ENCODE measurements at places on chromosomes 13 and 19.

DNA sequence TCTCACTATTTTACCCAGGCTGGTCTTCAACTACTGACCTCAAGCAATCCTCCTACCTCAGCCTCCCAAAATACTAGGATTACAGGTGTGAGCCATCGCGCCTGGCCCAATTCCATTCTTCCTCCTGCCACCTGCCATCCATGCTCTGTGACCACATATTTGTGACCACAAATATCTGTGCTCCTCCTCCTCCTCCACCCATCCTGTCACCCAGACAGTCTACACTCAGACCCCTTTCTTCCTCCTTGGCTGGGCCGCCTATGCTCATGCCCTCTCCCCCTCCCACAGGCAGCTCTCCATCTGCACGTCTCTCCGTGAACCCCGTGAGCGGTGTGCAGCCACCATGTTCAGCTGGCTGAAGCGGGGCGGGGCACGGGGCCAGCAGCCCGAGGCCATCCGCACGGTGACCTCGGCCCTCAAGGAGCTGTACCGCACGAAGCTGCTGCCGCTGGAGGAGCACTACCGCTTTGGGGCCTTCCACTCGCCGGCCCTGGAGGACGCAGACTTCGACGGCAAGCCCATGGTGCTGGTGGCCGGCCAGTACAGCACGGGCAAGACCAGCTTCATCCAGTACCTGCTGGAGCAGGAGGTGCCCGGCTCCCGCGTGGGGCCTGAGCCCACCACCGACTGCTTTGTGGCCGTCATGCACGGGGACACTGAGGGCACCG lies 3.2 kb downstream of the EHD2 start:
- no peak for DNase-seq
- H3K27me3 ChIP-seq = no peaks in the 10 kb centered on the region
- H3K4me3 ChIP-seq = no peak overlapping the region
- H3K27ac ChIP-seq = no peak overlapping the region

GRCh38 chr13:20019043-20019442 lies 60.5 kb downstream of the ZMYM2 start:
- no peak for DNase-seq
- H3K4me1 ChIP-seq = no peaks in the 10 kb centered on the region
- H3K27me3 ChIP-seq = no peaks in the 10 kb centered on the region
- H3K4me3 ChIP-seq = no peak overlapping the region

- no peak overlapping the region for H3K27ac ChIP-seq
- no peak for DNase-seq
- H3K27me3 ChIP-seq = no peaks in the 10 kb centered on the region
- no peak overlapping the region for H3K4me3 ChIP-seq
These were observed 400.5 kb upstream of the PCDH9 start for GRCh38 chr13:67630640-67631039.

DNA sequence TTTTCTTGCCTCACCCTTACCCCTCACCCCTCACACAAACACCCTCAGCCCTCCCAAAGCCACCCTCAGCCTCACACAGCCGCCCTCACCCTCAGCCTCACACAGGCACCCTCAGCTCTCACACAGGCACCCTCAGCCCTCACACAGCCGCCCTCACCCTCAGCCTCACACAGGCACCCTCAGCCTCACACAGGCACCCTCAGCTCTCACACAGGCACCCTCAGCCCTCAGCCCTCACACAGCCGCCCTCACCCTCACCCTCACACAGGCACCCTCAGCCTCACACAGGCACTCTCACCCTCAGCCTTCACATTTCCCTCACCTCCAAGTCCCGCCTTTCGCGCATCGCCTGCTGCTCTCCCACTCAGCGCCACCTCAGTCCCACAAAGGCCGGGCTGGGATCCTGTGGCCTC lies 287 bp upstream of the ZSCAN22 start:
- peak overlapping the region; percentile 77 for H3K27ac ChIP-seq
- no peak for DNase-seq
- peaks cover 26% of the 10 kb centered on the region for H3K4me1 ChIP-seq
- no peaks in the 10 kb centered on the region for H3K36me3 ChIP-seq
- peak overlapping the region; percentile 84 for H3K4me3 ChIP-seq

DNA sequence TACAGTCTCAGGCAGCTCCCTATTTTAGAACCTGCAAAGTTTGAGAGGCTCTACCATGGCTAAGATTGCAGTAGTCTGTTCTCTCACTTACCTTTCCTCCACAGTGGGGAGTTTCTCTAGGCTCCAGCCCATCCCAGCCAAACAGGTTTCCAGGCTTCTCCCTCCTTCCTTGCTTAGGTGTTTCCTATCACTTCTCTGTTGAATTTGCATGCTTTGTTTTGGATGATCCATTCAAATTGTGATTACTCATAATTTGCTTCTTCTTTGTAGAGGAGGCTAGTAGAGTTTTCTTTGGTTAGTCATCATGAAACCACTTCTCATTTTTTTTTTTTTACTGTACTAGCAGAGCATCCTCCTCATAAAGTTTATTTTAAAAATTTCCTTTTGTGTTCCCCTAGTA lies 1242.2 kb upstream of the MIR17HG start:
- H3K27ac ChIP-seq = no peak overlapping the region
- H3K27me3 ChIP-seq = no peaks in the 10 kb centered on the region
- DNase-seq = peak; percentile 71
- H3K4me1 ChIP-seq = peaks cover 13% of the 10 kb centered on the region
- no peaks in the 10 kb centered on the region for H3K36me3 ChIP-seq

DNA sequence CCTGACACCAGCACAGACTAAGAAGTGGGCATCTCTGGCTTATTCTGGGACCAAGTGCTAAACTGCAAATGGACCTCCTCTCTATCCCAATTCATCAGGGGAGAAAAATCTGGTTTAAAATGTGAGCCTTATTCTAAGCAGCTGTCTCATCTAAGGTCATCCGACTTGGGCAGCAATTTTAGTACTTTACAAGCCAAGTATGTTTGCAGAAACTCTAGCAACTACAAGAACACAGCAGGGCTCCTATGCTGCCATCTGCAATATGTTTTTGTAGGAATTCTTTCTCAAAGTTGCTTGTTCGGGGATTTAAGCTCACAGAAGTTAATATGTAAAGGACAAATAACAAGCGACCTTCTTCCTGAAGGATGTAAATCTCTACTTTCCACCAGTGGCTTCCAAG lies 113.1 kb downstream of the FOXO1 start:
- H3K4me3 ChIP-seq = no peak overlapping the region
- no peaks in the 10 kb centered on the region for H3K27me3 ChIP-seq
- no peak overlapping the region for H3K27ac ChIP-seq

- H3K4me1 ChIP-seq = peaks cover 15% of the 10 kb centered on the region
- no peaks in the 10 kb centered on the region for H3K27me3 ChIP-seq
- H3K27ac ChIP-seq = no peak overlapping the region
- no peak for DNase-seq
- no peak overlapping the region for H3K4me3 ChIP-seq
These were observed 13.9 kb downstream of the LSM4 start for GRCh38 chr19:18308948-18309325.

GRCh38 chr19:46080561-46080960 lies 39.8 kb upstream of the IGFL4 start:
- no peaks in the 10 kb centered on the region for H3K36me3 ChIP-seq
- no peak overlapping the region for H3K4me3 ChIP-seq
- H3K4me1 ChIP-seq = peaks cover 35% of the 10 kb centered on the region
- peak; percentile 100 for DNase-seq

DNA sequence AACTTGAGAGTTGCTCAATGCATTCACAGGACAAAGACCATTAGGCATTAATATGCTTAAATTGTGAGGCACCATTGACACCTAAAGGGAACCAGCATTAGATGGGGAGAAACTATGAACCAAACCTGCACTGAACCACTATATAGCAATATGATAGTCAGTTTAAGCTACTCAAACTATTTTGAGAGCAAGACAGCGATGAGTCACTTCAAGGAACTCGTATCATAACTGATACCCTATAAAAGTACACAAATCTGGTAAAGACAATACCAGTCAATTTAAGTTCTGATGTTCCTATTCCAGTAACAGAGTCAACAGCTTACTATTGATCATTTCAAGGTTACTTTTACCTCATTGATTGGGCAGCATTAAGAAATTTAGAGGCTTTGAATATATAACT lies 151.3 kb upstream of the ATXN8OS start:
- no peaks in the 10 kb centered on the region for H3K4me1 ChIP-seq
- H3K4me3 ChIP-seq = no peak overlapping the region
- no peak overlapping the region for H3K27ac ChIP-seq
- no peaks in the 10 kb centered on the region for H3K27me3 ChIP-seq
- no peaks in the 10 kb centered on the region for H3K36me3 ChIP-seq

GRCh38 chr19:42024622-42025111 lies 30.6 kb upstream of the ATP1A3 start:
- no peaks in the 10 kb centered on the region for H3K36me3 ChIP-seq
- DNase-seq = peak; percentile 41
- peaks cover 5% of the 10 kb centered on the region for H3K4me1 ChIP-seq
- no peak overlapping the region for H3K27ac ChIP-seq
- H3K27me3 ChIP-seq = no peaks in the 10 kb centered on the region
- no peak overlapping the region for H3K4me3 ChIP-seq

DNA sequence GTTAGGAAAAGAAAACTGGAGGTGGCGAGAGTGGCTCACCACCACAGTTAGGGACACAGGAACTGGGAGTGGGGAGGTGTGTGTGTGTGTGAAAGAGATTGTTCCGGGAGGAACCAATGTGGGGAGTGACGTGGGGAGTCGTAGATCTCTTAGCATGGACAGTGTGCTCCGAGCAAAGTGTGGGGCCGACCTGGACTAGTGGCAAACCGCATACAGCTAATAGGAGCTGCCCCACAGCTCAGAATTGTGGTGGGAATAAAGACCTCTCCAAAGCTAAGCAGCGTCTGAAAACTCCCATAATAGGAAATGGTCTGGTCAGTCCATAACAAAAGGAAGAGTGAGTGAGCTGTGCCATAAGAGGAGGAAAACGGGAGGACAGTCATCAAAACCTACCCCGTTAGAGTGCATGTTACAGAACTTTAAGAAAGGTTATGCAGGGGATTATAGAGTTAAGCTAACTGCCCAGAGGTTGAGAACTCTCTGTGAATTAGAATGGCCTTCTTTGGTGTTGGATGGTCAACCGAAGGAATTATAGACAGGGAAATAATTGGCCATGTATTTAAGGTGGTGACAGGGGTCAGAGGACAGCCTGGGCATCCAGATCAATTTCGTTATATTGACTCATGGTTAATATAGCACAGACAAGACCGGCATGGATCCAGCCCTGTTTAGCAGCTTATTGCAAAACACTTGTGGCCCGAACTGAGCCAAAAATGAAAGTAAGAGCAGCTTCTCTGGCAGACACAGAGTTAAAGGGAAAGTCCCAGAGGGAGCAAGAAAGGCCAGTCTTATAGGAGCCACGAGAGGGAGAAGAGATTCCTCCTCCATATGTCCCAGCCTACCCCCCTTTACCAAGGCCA lies 8.9 kb upstream of the SLC15A1 start:
- H3K4me3 ChIP-seq = no peak overlapping the region
- DNase-seq = peak; percentile 25
- H3K27ac ChIP-seq = no peak overlapping the region

DNA sequence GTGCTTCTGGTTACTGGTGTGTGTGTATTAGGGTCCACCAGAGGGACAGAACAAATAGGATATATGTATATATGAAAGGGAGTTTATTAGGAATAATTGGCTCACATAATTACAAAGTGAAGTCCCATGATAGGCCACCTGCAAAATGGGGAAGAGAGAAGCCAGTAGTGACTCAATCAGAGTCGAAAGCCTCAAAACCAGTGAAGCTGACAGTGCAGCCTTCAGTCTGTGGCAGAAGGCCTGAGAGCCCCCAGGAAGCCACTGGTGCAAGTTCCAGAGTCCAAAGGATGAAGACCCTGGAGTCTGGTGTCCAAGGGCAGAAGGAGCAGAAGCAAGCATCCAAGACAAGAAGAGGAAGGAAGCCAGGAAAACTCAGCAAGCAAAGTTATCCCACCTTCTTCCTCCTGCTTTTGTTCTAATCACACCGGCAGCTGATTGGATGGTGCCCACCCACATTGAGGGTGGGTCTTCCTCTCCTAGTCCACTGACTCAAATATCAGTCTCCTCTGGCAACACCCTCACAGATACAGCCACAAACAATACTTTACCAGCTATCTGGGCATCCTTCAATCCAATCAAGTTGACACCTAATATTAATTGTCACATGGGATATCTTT lies 21.7 kb upstream of the SCEL start:
- H3K27ac ChIP-seq = no peak overlapping the region
- DNase-seq = no peak
- peaks cover 23% of the 10 kb centered on the region for H3K4me1 ChIP-seq
- no peaks in the 10 kb centered on the region for H3K27me3 ChIP-seq

Measured in astrocyte (in vitro differentiated cells and primary cell).